ENCODE measurements at places on chromosomes 7 and 10. TPM values are rescaled to one million over a fixed set of nuclear protein-coding genes. Genes with fewer than 3 reads are reported as not detected.

The ZNF25 gene
- polyA plus RNA-seq, result 9.2 TPM

The POLR2J3 gene
- polyA plus RNA-seq, result 118 TPM

The SHTN1 gene
- 5.0 TPM for polyA plus RNA-seq

The SBDS gene
- 104 TPM for polyA plus RNA-seq

The RBP3 gene
- not detected for polyA plus RNA-seq

The SAP25 gene
- polyA plus RNA-seq, result 0.34 TPM

The CYP3A4 gene
- polyA plus RNA-seq, result not detected

The FANK1 gene
- polyA plus RNA-seq, result 2.4 TPM

The DEPP1 gene
- 11.9 TPM for polyA plus RNA-seq

The NEUROD6 gene
- polyA plus RNA-seq, result not detected

The SMIM30 gene
- 58.4 TPM for polyA plus RNA-seq

The ELFN1 gene
- polyA plus RNA-seq, result 0.99 TPM

The LRRTM3 gene
- not detected for polyA plus RNA-seq

The SCIN gene
- polyA plus RNA-seq, result 0.17 TPM

The DENND2A gene
- 3.3 TPM for polyA plus RNA-seq

The CDK5 gene
- 30.0 TPM for polyA plus RNA-seq

The OR9A2 gene
- polyA plus RNA-seq, result not detected

The OR2A5 gene
- not detected for polyA plus RNA-seq

The IPMK gene
- polyA plus RNA-seq, result 1.9 TPM

The GHITM gene
- polyA plus RNA-seq, result 204 TPM

All from BJ (cell line).